ENCODE measurements at places on chromosomes 5 and 9.

DNA sequence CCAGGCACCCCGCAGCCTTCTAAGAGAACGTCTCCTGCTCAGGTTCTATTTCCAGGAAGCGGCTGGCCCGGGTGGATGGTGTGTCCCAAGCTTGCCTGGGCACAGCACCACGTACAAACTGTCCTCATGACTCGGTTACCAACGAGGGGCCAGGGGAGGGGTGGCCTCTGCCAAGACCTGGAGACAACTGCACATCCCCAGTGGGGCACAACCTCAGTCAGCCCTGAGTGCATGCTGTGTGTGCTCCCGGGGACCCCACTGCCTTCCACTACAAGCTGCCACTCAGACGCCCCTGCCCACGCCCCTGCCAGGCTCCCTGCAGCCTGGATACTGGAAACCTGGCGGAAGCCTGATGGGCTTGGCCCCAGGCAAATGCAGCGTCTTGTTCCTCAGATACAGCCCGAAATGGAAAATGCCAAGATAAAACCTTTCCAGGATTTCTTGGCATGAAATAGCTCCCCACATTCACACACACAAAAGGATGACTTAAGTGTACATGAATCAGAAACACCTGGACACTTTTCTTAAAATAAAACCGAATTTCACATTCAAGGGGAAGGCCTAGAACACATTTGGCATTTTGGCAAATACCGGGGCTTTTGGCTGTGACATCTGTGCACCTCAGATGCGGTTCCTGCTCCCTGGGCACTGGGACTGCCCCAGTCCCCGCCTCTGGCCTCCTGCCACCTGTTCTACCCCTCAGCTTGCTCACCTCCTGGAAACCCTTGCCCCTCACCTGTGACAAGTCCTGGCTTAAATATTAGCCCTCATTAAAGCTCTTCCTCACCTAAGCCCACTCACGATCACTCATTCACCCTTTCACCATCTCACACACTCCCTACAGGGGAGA is 62.5 kb downstream of the COL23A1 start:
- no peak for DNase-seq

- DNase-seq, result no peak
Measured at GRCh38 chr5:63125862-63126261, 547.2 kb downstream of the LRRC70 start.

GRCh38 chr5:172438319-172438668 is 16.0 kb downstream of the SH3PXD2B start:
- no peak for DNase-seq

GRCh38 chr9:88383176-88383575 is 5.1 kb upstream of the SPIN1 start:
- no peak for DNase-seq

- no peak for DNase-seq
Measured at GRCh38 chr9:113808391-113809358, 67.4 kb upstream of the ZNF618 start.

DNA sequence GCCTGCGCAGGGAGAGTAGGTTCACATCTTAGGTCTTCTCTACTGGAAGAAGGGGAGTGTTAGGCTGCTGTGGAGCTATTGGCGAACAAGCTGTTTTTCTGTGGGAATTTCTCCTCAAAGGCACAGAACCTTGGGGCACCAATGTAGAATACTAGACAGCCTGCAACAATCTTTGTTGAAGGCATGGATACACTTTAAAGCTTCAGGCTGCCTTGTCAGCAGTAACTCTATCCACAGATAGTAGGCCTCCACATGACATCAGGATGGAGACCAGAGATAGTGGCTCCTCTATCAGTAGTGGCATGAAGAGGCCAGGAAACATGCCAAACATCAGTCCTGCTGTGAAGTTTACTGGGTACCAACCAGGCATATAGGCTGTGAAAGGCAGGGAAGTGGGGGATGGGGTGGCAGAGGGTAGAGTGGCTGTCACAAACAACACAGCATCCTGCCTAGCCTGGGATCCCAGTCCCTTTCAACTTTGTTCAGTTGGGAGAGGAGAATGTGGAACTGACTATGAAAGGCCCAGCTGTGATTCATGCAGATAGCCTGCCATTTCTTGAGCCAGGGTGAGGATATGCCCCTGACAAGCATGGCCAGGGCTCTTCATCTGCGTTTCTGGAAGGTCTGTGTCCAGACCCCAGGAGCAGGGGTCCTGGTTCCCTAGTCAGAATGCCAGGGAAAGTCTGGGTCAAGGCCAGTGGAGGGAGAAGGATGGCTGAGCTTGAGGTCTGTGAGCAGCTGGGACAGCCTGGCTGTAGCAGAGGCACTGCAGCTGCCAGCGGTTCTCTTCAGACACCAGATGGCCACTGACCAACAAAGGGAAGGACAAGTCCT is 1.0 kb upstream of the HK3 start:
- DNase-seq, result no peak

DNA sequence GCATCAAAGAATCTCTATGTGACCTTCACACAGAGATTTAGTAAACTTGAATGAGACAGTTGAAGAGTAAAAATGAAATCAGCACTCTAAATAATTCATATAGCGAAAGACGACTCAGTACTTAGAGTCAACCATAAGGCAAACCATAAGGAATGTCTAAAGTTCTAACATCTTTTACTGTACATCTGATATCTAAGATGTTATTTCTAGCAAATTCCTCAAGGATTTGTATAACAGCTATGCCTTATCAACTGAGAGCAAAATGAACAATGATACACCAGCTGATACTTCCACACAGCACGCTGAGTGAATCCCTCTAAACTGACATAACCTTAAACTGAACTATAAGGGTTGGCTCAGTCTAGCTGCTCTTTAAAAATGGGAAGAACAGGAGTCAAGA is 760.3 kb downstream of the EFNA5 start:
- no peak for DNase-seq

- DNase-seq, result no peak
Measured at GRCh38 chr9:96464426-96464825, 14.5 kb downstream of the HABP4 start.

DNA sequence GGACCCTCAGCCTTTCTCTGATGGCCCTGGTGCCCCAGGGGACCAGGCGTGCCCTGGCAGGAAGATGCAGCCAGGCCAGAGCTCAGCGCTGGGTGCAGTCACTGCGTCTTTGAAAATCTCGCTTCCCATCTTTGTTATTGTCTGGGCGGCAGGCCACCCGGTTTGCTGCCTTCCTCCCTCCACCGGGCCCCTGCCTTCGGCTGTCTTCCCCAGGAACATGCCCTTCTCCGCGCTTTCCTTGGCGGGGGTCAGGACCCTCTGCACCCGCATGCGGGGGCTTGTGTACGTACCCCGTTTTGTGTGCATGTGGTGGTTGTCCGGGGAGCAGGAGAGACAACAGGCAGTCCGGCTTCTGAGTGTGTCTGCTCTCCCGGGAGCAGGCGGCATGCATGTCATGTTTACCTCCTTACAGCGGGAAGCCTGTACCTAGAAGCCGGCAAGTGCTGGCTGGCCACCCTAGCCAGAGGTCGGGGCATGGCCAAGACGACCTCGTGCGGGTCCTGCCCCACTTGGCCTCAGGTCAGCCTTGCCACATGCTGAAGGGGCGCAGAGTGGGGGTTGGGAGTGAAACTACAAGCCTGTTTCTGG is 49.5 kb downstream of the DAB2IP start:
- no peak for DNase-seq

DNA sequence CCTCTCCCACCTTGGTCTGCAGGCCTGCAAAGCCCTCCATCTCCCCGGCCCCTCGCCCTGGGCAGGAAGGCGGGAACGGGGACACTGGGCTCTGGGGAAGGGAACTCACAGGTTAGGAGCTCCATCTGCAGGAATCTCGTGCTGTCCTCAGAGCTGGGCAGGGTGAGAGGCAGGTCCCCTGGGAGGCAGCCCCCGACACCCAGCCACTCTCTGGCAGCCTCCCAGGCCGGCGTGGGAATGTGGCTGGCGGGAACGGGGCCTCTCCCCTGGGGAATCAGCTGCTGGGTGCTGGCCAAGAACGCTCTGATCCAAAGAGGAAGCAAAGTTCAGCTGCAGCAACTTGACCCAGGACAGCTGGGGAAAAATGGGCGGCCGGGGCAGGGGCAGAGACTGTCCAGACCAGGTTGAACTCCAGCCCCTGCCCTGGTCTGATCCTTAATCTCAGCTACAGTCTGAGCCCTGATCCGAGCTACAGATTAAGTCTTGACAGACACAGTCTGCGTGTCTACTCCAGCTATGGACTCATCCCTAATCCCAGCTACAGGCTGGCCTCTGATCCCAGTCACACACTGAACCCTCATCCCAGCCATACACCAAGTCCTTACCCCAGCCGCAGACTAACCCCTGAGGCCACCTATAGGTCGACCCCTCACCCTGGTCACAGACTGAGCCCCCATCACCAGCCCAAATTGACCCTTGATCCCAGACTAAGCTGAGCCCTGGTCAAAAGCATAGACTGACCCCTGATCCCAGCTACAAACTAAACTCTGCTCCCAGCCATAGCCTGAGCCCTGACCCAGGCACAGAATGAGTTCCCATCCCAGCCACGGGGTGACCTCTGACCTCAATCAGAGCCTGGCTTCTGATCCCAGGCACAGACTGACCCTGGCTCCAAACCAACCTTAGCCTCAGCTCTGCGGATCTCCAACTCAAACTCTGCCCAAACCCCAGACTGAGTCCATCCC is 37.3 kb upstream of the EGFL7 start:
- peak; percentile 49 for DNase-seq

- no peak for DNase-seq
Measured at GRCh38 chr9:110220809-110221208, 12.8 kb upstream of the C9orf152 start.

Data from nucleus accumbens (tissue), 56 donors.